Stimulated activated CD4-positive, alpha-beta T cell treated with anti-CD3 and anti-CD28 coated beads, TNF-alpha, amount 100 ng/mL, for 1 hour (primary cell): ENCODE measurements at places on chromosomes 6 and 20.

- DNase-seq: no peak
Observed at GRCh38 chr6:41097467-41098090, 24.8 kb downstream of the NFYA start.

DNA sequence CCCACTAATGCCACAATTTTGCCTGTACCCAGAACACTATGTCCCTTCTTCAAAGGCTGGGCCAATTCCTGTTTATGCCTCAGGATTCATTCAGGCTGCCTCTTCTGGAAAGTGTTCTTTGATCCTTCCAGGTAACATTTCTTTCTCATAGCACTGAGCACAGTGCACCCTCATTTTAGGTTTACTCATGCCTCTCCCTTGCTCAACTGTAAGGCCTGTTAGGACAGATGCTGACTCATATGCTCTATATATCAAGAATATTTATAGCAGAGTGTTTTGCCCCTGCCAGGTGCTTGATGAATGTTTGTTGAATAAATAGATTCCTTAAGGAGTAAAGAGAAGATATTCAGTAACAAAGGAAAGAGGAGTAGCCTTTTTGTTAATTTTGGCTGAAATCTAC is 263.9 kb downstream of the PHF3 start:
- no peak for DNase-seq

DNA sequence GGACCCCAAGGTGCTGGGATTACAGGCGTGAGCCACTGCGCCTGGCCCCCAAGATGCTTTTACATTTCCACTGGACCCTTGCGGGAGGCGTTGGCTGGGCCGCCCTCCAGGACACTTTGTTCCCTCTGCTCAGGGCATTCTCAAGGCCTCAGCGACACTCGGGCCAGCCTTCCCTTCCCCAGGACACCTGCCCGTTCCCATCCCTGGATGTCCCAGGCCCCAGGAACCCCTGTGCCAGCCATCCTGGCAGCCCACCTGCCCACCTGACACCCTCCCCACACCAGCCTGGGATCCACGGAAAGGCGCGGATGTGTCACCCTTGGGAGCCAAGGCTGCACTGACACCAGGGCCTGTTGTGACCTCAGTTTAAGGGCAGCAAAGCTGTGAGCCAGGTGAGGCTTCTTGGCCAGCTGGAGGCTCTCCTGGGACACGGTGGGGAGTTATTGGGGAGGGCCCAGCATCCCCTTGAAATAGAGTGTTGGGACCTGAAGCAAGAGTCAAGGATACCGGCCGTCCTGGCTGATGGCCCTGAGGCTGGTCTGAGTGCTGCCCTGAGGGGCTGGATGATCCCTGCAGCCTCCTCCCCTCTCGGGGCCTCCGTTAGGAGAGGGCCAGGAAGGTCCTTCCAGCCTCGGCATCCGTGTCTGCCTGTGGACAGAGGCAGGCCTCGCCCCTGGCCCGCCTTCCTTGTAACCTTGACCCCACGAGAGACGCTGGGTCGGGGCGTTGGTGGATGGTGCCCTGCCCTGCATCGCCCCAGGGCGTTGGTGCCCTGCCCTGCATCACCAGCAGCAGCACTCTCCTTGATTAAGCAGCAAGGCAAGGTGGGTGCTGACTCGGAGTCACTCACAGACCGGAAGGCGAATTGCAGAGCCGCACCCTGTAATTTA is 84.2 kb upstream of the BHLHE23 start:
- DNase-seq: no peak

- DNase-seq: no peak
Observed at GRCh38 chr6:150450918-150451317, 82.1 kb downstream of the IYD start.

- DNase-seq: no peak
Observed at GRCh38 chr20:11235058-11235457, 561.3 kb upstream of the JAG1 start.

GRCh38 chr6:155628306-155628705 is 172.7 kb upstream of the NOX3 start:
- DNase-seq: no peak

- no peak for DNase-seq
Observed at GRCh38 chr6:30612687-30613248, 4.3 kb downstream of the PPP1R10 start.

DNA sequence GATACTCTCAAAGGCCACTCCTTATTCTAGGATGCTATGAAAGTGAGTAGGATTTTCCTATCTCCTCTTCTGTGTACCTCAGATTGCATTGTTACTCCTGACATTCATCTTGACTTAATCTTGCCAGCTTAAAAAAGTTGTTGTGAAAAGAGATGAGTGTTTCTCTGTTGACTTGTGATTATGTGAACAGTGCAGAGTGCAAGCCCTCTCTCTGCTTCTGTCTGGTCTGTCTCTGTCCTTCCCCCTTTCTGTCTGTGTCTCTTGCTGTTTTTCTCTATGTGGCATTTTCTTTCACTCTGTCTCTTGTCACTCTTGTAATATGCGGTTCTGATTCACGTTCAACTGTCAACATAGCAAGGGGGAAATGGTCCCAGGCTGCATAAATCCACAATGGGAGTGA is 306.6 kb downstream of the FARS2 start:
- DNase-seq: no peak

DNA sequence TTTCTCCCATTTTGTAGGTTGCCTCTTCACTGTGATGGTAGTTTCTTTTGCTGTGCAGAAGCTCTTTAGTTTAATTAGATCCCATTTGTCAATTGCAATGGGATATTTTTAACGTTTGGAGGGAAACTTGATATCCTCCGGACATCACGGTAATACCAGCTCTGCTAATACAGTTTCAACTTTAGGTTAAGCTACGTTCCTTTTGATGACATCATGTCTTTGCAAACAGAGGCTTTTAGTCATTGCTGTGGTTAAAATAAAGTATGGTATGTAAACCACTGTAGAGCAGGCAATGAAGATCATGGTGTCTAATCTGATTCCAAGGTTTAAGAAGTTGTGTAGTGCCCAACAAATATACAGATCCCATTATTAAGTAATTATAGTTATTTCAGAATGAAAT is 168.0 kb upstream of the CHD6 start:
- no peak for DNase-seq

GRCh38 chr20:53859684-53860083 is 210.7 kb downstream of the BCAS1 start:
- no peak for DNase-seq

GRCh38 chr20:21099751-21100577 is 6.2 kb downstream of the LINC00237 start:
- no peak for DNase-seq

- DNase-seq: no peak
Observed at GRCh38 chr6:39725632-39725997, 407 bp upstream of the KIF6 start.

GRCh38 chr20:60529149-60529548 is 570.9 kb downstream of the CDH26 start:
- DNase-seq: no peak

- DNase-seq: no peak
Observed at GRCh38 chr20:10454151-10454750, 19.1 kb downstream of the SLX4IP start.

DNA sequence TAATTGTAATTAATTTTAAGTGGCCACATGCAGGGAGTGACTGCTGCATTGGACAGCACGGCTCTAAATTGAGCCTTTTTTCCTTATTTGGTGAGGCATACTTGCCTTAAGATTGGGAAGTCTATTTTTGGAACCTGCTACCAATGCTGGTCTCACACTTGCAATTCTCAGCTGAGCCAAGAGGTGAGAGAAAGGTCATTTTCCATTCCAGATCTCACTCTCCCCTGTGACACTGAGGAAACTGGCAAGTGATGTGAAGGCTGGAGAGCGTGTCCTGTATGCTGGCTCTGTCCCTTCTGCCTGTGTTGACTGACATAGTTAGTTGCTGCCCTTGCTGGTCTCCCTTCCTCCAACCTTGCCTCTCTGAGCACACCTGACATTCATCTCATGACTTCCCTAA is 735 bp upstream of the MOG start:
- DNase-seq: no peak

DNA sequence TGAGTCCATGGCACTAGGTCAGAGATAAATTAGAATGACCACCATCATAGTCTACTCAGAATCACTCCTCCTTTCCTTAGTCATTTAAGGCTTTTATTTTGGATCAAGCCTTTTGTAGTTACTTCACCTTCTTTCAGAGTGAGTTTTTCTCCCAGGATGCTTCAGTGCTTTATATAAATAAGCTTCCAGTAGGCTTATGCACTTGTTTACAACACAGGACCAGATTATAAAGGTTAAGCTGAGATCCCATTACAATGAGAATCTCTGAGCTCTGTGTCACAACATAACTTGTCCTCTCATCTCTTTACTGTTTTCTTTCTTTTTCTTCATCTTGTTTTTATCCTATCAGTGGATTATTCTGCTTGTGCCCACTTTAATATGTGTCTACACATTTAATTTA is 47.9 kb downstream of the CEP57L1 start:
- DNase-seq: no peak

DNA sequence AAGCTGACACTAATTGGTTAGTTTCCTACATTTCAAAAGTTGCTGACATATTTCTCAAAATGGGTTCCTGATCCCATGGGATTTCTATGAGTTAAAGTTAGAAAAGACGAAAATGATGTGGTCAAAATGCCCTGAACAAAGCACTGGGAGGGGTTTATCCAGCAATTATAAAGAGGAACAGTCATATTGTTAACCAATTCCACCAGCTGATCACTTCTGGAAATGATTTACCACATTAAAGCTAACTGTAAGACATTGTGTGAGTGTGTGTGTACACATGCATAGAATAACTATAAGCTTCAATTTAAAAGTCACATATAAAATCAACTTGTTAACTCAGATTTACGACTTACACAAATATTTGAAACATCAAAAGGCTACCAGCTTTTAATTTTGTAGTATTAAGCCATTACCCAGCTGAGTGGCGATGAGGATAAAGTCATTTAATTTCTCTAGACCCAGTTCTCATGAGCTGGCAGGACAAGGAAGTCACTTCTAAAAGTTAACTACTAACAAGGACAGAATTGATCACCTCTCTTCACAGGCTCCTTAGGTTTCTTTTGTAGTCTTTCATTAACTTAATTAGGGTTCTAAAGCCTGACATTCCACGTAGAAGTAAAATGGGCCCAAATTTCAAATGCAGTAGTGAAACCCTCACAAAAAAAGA is 40.4 kb downstream of the MAN1A1 start:
- DNase-seq: no peak

GRCh38 chr6:131292145-131292938 is 157.1 kb downstream of the AKAP7 start:
- no peak for DNase-seq

DNA sequence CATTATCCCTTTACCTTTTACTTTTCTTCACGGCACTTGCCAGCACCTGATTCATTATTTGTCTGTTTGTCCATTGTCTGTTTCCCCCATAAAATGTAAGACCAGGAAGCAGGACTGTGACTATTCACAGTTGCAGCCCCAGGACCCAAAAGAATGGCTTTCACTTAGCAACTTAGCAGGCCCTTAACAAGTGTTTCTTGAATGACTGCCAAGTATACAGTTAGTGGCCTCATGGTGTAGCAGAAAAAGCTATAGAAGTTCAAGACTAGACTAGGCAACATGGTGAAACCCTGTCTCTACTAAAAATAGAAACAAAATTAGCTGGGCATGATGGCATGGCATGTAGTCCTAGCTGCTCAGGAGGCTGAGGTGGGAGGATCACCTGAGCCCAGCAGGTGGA is 4.3 kb downstream of the SLC26A8 start:
- no peak for DNase-seq

- DNase-seq: no peak
Observed at GRCh38 chr6:17905611-17906592, 81.5 kb downstream of the KIF13A start.

DNA sequence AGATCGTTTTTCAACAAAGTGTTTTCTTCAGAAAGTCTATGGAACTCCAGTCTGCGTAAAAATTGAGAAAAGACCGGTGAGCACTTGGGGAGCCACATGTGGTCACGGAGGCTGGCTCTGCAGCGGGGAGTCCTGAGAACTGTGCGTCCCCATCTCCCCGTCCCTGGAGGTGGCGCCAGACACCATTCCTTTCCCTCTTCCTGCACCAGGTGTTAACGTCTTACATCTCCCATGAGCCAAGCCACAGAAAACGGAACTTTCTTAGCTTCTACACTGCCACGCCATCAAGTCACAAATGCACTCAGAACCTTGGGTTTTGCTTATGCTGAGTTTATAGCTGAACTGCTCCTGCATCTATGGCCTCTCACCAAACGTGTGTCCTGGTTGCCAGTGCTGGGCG is 62.6 kb downstream of the GINS1 start:
- DNase-seq: no peak

DNA sequence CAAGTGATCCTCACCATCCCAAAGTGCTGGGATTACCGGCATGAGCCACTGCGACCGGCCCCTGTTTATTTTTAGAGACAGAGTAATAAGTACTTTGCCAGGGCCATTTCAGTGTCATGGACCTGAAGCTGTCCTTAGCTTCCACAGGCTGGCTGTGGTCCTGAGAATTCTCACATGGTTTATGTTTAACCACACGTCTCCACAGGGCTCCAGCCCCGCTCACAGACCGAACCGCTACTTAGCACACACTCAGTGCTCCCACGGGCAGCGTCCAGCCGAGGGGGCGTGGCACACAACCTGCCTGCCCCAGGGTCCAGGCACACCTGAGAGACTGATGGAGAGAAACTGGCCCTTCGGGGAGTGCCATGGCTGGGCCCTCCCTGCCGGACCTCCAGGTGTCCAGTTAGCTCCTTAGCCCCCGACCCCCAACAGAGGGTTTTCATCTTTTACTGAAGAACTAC is 11.7 kb downstream of the ACSS1 start:
- DNase-seq: no peak

DNA sequence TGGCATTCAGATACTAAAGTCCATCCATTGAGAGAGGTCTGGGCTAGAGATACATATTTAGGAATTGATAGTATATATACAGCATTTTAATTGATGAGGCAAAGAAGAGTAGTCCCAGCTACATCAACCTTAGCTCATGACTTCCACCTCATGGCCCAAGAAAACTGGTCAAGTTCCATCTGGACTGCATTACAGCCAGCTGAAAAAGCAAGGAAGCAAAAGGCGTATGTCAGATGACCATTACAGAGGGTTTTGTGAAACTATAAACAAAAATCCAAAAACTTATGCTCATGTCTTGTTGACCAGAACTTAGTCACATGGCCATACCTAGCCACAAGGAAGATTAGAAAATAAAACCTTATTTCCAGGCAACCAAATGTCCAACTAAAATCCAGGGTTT is 46.8 kb upstream of the RNF146 start:
- no peak for DNase-seq

DNA sequence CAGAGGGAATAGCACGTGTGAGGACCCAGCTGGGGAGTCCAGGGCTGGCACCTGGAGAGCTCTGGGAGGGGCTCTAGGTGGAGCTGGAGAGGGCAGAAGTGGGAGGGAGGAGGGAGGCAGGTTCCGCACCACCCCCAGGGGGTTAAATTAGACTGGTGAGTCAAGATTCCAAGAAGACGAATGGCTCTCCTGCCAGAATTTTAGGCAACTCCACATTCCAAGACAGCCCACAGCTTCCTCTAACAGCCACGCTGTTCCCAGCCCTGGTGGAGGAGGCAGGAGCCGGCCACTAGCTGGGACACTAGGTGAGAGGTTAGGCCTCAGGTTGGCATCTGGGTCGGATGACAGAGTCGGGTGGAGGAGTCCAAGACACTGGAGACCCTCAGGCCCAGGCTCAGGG is 60.2 kb downstream of the TFAP2C start:
- no peak for DNase-seq

- no peak for DNase-seq
Observed at GRCh38 chr20:38579921-38580320, 1.1 kb upstream of the ADIG start.

- DNase-seq: no peak
Observed at GRCh38 chr6:122631571-122632249, 21.5 kb downstream of the PKIB start.

GRCh38 chr6:126040826-126041225 is 54.5 kb downstream of the TRMT11 start:
- no peak for DNase-seq

GRCh38 chr6:122322824-122323223 is 76.6 kb upstream of the HSF2 start:
- DNase-seq: no peak
